ENCODE measurements at places on chromosomes 3 and 15. TPM values are rescaled to one million over a fixed set of nuclear protein-coding genes. Genes with fewer than 3 reads are reported as not detected.

DNA sequence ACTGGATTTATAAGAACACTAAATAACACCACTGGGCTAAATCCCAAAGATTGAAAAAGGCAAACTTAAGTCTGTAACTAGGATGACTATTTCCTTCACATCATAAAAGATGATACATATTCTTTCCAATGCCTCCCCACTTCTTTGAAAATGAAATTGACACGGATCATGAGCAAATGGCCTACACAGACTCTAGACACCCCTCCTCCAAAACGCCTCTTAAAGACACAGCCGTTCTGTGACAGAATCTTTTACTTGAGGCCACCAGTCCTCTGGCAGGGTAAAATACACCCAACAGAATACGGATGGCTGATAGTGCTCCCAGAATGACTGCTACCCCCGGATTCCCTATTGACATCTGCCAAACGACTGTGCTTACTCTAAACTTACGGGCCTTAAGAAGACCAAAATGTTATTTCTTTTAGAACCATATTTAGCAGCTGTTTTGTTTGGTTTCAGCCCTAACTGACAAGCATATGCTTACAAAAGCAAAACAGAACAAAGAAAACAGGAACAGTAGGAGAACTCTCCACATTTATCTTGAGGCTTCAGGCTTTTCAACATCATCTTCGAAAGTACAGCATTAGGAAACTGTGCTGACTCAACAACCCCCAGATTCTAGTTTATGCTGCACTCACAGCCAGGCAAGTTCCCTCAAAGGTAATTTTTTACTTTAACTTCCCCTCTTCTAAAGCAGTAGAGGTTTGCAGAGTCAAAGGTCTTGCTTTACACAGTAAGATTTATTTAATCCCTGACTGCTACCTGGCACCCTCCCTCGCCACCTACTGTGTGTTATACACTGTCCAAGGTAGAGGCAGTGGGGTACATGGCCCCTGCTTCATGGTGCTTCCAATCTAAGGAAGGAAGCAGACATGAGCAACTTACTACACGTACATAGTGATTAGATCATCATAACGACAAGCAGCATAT is 84.3 kb downstream of the TNIK start:
- no peak for DNase-seq

DNA sequence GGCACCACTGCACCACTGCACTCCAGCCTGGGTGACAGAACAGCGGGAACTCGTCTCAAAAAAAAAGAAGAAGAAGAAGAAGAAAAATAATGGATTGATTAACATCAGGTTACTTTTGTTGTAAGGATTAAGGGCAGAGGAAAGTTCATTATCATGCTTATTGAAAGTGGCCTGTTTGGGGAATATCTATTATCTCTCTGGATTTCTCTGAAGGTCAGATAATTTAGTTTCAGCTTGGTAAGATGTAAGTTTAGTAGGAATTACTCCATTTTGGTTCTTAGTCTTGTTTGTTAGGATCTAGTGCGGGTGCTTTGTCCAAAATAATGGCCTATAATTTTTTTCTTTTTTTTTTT is 2.5 kb upstream of the MTMR14 start:
- DNase-seq, result no peak

- DNase-seq, result no peak
These were observed 103.0 kb upstream of the HES1 start for GRCh38 chr3:194032828-194033435.

DNA sequence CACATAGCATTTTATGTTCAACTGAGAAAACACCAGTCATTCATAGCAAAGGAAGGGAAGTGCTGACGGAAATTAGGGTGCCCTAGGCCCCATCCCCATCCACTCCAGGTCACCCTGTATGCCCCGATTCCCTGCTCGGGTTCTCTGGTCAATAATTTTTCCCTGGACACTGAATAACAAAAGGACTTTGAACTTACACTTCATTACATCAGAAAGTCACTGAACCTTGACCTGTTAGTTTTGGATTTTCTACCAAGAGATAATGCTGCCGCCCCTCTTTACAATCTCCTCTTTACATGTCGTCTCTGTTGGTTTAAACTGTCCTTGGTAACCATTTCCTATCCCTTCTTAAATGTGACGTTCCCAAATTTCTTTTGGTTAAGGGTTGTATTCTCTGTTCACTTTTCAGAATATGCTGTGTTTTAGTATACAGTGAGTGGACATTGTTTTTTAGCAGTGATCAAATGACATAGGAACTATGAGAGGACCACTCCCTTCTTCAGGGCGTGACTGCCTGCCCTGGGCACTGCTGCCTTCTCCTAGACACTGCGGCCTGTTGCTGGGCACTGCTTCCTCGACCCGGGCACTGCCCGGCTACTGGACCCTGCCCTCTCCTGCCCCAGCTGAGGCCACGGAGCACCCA is 13.6 kb upstream of the AHSG start:
- DNase-seq, result no peak

Gene IGSF11
- 2.0 TPM for total RNA-seq

Gene MRAS
- total RNA-seq, result 29.6 TPM

Gene CRBN
- 94.2 TPM for total RNA-seq

Gene HHATL
- total RNA-seq, result not detected

Gene PPP2R3A
- 53.1 TPM for total RNA-seq
